ENCODE measurements at places on chromosomes 2 and 18.
A peak's percentile ranks its signal among the peaks of the same experiment; 100 is the strongest.

- no peak for DNase-seq
Measured at GRCh38 chr2:204172145-204172600, 235.6 kb downstream of the ICOS start.

DNA sequence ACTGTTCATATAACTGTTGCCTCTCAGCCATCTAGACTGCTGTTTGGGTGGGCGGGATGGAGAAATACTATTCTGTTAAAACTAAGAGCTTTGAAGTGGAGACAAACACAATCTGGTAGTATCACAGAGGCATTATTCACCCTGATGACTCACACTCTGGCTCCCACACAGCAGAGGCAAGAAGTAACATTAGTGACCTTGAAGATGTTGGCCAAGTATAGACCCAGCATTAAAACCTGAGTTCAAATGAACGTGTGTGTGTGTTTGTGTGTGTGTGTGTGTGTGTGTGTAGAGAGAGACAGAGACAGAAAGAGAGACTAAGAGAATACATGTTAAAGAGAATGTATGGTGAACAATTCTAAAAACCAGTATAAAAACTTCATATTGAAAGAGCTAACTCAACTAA lies 22.5 kb upstream of the ACVR1 start:
- DNase-seq, result peak; percentile 34

DNA sequence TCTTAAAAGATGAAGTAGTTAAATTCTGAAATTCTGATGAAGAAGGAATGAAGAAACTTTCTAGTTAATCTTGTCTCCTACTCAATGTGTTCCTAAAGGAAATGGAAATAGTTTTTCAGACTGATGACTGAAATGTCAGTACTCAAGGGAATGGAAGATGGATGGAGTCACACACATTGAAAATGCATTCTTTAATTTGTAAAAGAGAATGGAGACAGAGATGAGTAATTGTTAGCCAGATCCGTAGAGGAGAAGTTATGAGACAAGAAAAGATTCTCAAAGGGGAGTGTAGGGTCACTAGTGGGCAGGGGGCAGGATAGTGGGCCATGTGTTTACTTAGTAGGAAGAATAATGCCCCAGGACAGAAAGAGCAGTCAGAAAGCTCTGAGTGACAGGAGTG lies 13.3 kb downstream of the ZSWIM2 start:
- no peak for DNase-seq

DNA sequence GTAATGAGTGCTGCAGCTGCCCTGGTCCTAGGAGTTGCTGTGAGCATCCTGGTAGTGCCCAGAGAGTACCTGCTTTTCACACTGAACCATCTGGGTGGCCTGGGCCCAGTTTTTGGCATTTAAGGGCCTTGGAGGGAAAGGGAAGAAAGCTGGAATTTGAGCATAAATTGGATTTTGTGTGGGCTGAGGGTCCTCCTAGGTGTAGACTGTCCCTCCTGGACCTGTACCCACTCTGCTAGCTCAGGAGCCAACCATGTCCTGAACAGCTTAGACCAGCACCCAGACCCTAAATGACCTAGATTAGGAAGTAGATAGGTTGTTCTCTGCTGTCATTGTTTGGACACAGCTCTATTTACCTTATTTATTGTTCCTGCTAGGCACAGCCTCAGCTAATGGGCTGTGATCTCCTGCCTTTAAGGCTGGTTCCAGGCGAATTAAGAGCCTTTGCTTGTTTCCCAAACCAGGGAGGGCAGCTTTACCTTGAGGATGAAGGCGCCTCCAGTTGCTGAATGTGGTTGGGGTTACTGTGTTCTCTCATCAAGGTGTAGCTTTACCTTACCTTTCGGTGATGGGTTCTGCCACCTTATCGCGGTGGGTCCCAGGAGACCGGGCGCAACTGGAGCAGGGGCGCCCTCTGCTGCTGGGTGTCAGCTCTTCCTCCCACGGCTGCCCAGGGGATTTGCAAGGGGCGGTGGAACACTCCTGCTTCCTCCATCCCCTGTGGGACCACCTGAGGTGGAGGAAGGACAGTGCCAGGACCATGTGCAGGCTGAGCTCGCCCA lies 34.4 kb downstream of the ITGA6 start:
- no peak for DNase-seq

DNA sequence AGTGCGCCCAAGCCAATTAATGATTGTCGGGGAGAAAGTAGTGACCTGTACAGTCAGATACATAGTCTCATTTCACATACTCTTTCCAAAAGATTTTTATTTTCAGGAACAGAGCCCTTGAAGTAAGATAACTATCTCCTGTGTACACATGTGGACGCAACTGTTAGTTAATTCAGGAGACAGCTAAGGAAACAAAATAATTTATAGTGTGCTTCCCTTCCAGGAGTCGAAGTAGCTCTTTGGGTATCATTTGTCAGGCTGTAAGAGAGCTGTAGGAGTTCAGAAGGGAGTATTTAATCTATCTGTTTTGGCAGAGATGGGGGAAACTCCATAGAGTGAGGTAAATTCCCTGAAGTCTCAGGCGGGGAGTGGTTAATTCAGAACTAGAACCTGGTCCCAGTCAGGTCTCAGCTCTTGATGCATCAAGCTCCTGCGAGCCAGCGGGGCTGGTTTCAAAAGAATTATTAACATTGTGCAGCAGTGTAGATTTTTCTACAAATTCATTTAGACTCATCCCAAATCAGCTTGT lies 63.0 kb downstream of the MAPK4 start:
- no peak for DNase-seq

- DNase-seq, result no peak
Measured at GRCh38 chr2:111024496-111024895, 96.2 kb upstream of the BCL2L11 start.

GRCh38 chr2:46802665-46803546 lies 112.7 kb downstream of the MCFD2 start:
- DNase-seq, result no peak

GRCh38 chr2:9967053-9967775 lies 15.7 kb downstream of the GRHL1 start:
- DNase-seq, result no peak

DNA sequence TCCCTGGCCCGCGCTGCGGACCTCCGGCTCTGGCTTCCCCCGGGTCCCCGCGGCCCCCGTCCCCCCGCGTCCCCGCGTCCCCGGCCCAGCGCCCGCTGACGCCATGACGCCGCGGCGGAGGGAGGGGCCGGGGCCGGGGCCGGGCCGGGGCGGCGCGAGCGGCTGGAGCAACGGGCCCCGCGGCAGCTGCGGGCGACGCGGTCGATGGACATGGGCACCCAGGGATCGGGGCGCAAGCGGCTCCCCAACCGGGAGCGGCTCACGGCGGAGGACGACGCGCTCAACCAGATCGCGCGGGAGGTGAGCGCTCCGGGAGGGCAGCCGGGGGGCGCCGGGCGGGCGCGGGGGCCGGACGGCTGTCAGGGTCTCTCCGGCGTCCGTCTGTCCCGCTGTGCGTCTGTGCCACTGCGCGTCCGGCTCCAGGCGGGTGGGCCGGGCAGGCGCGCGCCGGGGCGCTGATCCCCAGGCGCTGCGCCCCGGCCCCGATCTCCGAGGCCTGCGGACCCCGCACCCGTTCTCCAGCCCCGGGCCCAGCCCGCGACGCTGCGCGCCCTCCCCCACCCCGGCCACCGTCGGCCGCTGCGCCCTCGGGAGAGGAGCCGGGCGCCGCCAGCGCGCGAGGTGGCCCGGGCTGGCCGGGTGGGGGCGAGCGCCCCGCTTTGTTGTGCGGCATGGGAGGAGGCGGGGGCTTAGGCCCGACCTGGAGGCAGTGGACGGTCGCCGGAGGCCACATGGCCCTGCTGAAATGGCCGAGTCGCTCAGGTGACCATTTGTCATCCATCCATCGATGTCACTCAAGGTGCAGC lies at the start of gene LRRFIP1:
Gene LRRFIP1, plus strand, starts transcription at position 147 of the 806 bp plus-strand sequence. Its CDS starts 58 bp downstream, at position 205.
- DNase-seq, result no peak

DNA sequence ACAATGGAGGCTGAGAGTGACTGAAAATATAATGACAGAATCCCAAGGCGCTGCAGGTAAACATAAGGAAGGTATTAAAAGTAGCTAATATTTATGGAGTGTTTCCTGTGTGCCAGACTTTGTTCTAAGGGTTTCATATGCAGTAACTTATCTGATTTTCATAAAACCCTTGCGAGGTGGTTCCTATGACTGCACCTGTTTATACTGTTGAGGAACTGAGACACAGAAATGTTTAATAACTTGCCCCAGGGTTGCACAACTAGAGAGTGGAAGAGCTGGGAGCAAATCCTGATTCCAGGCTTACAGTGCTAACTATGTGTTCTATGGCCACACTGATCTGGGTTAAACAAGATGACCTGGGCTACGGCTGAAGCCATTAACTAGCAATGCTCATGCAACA lies 2.4 kb downstream of the SP110 start:
- DNase-seq, result no peak

DNA sequence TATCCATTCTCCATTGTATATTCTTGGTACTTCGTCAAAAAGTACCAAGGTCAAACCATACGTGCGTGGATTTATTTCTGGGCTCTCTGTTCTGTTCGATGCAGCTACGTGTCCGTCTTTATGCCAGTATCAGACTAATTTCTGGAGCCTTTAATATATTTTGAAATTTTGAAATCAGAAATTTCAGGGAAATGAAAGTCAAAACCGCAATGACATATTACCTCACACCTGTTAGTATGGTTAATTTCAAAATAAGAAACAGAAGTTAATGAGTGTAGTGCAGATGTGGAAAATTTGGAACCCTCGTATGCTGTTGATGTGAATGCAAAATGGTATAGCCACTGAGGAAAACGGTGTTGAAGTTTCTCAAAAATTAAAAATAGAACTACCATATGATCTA lies 156.1 kb upstream of the TRIB2 start:
- DNase-seq, result no peak

- DNase-seq, result no peak
Measured at GRCh38 chr2:222796413-222797103, 64.3 kb upstream of the ACSL3 start.

GRCh38 chr2:240554767-240555493 lies 2.9 kb downstream of the ANKMY1 start:
- DNase-seq, result no peak

DNA sequence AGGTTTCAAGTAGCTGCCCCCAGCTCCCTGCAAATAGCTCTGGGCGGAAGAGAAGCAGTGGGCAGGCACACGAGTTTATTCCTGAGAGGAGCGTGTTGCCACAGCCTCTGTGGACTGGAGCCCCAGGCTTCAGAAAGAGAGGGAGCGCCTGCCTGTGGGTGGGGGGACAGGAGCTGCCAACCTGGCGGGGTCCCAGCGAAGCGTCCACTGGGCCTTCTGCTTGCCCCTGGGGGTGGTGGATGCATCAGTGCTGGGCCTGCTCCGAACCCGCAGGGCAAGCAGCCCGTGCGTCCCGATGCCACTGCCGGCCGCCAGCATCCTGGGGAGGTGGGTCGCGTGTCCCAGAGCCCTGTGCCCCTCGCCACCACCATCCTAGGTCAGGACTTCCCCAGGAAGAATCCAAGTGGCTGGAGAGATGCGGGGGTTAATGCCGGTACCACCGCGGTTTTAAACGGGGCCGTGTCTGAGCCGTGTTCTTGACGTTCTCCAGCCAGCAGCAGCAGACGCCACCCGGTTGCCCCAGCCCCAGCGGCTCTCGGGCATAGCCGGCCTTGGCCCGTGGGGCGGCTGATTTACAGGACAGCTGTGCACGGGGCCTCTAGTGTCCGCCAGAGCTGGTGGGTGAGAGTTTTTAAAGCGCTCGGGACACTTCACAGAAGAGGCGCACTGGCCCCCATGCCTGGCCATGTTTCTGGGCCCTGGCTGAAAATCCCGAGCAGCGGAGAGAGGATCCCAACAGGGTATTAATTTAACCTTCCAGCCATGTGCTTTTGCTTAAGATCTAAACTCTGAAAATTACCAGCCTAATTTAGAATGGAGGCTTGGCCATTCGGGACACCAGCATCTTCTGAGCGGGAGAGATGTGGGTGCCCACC lies 84.7 kb downstream of the NFATC1 start:
- no peak for DNase-seq

DNA sequence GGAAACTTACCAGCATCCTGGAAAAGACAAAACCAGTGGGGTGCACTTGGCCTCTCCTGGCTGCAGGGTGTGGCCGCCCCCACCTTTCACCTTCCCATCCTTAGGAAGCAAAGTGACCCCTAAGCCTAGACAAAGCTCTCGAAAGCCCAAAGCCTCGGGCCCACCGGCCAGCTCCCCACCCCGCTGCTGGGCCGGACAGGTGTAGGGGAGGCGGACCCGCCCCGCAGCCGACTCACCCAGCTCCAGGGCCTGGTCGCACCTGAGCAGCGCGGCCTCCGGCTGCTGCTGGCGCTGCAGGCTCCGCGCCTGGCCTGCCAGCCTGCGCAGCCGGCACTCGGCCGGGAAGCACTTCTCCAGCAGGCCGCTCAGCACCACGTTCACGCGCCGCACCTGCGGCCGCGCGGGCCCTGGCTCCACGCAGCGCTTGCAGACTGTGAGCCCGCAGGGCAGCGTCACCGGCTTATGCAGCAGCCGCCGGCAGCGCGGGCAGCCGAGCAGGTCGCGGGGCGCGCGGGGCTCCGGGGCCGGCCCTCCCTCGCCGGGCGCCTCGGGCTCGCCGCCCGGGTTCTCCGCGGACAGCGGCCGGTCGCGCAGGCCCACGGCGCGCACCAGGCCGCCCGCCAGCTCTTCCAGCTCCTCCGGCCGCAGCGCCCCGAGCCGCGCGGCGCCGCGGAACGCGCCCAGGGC lies 979 bp downstream of the LONRF2 start:
- no peak for DNase-seq

- no peak for DNase-seq
Measured at GRCh38 chr2:10166676-10167292, 44.2 kb downstream of the RRM2 start.

All from AG04449 (cell line).